ENCODE measurements at places on chromosomes 3 and 15.
A peak's percentile ranks its signal among the peaks of the same experiment; 100 is the strongest.

- DNase-seq: no peak
Observed at GRCh38 chr15:38021259-38021658, 86.8 kb downstream of the TMCO5A start.

GRCh38 chr3:81375921-81376320 is 385.5 kb downstream of the GBE1 start:
- DNase-seq: no peak

- no peak for DNase-seq
Observed at GRCh38 chr15:40787344-40787841, 17.6 kb downstream of the C15orf62 start.

DNA sequence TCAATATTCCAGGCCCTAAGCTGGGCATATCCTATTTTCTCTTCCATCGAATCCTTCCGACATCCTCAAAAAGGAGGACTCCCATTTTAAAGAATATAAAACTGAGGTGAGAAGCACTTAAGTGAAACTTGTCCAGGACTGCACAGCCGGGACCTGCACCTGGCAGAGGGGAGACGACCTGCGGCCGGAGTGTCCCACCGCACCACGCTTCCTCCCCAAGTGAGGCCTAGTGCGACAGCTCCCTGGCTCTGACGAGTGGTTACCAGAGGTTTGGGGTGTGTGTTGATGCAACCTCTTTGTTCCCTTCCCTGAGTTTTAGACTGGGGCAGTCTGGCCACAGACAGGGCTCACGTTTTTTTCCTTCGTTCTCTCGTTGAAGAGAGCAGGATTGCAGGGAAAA is 24.9 kb upstream of the ATP2B2 start:
- DNase-seq: peak; percentile 35

DNA sequence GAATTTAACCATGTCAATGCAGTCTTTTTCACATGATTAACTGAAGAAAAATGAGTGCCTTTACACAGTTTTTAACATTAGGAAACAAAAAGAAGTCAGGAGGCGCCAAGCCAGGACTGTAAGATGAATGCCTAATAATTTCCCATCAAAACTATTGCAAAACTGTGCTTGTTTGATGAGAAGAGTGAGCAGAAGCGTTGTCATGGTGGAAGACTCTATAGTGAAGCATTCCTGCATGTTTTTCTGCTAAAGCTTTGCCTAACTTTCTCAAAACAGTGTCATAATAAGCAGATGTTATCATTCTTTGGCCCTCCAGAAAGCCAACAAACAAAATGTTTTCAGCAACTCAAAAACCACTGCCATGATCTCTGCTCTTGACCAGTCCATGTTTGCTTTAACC is 156.8 kb upstream of the CDIN1 start:
- DNase-seq: no peak

GRCh38 chr3:189950258-189950657 is 170.4 kb downstream of the P3H2 start:
- no peak for DNase-seq

GRCh38 chr3:142501004-142501926 is 53.4 kb upstream of the XRN1 start:
- DNase-seq: no peak

Measured in ecto neural progenitor cell (in vitro differentiated cells).